ENCODE measurements at places on chromosomes 3 and 15. TPM values are rescaled to one million over a fixed set of nuclear protein-coding genes. Genes with fewer than 3 reads are reported as not detected.

Gene PIK3CB
- total RNA-seq: 26.0 TPM

Gene GJD2
- not detected for total RNA-seq

Gene SCAANT1
- total RNA-seq: not detected

Gene CERS3
- total RNA-seq: not detected

Gene PLA2G4D
- total RNA-seq: 0.28 TPM

Gene ARHGEF26
- total RNA-seq: 4.2 TPM

Gene TMEM207
- total RNA-seq: not detected

Gene TERB2
- not detected for total RNA-seq

Gene SEMA5B
- total RNA-seq: 1.8 TPM

Gene FOXL2
- total RNA-seq: 3.3 TPM

Gene MEIS2
- total RNA-seq: 70.3 TPM

Gene RPL39L
- 3.9 TPM for total RNA-seq

Gene PCOLCE2
- total RNA-seq: 4.0 TPM

Gene EXD1
- total RNA-seq: not detected

Gene CHRM5
- not detected for total RNA-seq

Gene CNTN4
- 4.4 TPM for total RNA-seq

Gene PCLAF
- 0.79 TPM for total RNA-seq

Gene MEGF11
- 0.69 TPM for total RNA-seq

Gene TGM4
- total RNA-seq: 2.2 TPM

Gene SCG5
- 26.2 TPM for total RNA-seq

Gene PLSCR5
- not detected for total RNA-seq

Gene BFSP2
- total RNA-seq: not detected

Gene SECISBP2L
- total RNA-seq: 32.1 TPM

Gene MNS1
- 2.4 TPM for total RNA-seq

Gene MRPL47
- total RNA-seq: 29.3 TPM

Gene SHF
- 13.5 TPM for total RNA-seq

Gene TMOD3
- total RNA-seq: 19.6 TPM

All from adrenal gland (tissue), 19 donors.